ENCODE measurements at places on chromosomes 2 and 18.

- DNase-seq = no peak
Measured at GRCh38 chr18:27887711-27888495, 289.0 kb downstream of the CDH2 start.

DNA sequence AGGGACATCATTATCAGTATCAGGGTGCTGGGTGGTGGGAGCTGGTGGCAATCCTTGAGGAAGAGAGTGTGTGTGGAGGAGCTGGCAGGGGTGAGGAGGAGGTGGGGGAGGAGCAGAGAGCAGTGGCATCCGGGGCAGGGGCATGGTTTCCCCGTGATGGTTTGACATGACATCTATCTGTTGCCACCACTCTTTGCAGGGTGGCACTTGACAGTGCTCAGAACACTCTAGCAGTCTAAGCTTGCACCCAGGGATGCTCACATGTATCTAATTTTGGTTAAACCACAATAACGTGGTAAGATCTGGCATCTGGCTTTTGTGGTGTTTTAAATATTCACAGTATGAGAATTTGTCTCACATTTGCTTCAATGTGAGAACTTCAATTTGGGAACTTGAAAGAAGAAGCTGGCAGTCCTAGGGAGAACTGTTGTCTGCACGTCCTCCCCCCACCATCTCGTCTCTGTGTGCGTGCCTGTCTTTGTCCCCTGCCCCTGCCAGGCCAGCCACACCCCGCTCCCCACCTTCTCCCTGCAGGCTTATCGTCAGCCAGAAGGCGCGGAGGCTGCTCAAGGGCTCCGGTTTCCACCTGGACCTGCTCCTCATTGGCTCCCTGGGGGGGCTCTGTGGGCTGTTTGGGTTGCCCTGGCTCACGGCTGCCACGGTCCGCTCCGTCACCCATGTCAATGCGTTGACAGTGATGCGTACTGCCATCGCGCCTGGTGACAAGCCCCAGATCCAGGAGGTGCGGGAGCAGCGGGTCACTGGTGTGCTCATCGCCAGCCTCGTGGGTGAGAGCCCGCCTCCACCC lies 11.7 kb downstream of the SLC4A3 start:
- DNase-seq = no peak

DNA sequence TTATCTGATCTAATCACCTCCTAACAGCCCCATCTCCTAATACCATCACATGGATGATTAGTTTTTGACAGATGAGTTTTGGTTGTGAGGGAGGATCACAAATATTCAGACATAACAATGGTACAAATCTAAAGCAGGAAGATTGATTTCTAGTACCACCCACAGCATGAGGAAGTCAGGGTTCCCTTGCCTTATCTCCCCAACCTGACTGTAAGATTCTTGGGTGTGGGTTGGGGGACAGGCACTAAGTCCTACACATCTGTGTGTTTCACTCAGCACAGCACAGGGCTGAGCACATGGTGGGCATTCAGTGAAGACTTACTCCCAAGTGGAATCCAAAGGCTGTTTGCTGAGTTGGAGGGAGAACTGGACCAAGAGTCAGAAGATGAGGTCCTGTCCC lies 93.8 kb upstream of the CXCR4 start:
- DNase-seq = no peak

GRCh38 chr2:12764849-12765605 lies 48.3 kb downstream of the TRIB2 start:
- no peak for DNase-seq

- no peak for DNase-seq
Measured at GRCh38 chr2:19525313-19525712, 166.9 kb upstream of the OSR1 start.

DNA sequence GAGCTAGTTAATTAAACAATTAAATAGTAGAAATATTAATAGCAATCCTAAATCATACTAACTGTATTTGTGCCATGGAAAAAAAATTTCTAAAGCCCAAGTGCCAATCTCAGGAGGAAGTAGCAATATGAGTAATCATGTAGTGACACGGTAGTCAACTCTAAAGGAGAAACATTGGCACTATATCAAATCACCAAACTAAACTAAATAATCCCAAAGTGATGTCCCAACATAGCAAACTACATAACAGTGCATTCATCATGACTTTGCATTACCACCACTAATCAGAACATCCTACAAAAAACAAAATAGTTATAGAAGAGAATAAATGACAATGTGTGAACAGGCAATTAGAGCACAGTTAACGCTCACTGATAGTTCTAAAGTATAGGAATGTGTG lies 195.1 kb downstream of the EXOC6B start:
- no peak for DNase-seq

DNA sequence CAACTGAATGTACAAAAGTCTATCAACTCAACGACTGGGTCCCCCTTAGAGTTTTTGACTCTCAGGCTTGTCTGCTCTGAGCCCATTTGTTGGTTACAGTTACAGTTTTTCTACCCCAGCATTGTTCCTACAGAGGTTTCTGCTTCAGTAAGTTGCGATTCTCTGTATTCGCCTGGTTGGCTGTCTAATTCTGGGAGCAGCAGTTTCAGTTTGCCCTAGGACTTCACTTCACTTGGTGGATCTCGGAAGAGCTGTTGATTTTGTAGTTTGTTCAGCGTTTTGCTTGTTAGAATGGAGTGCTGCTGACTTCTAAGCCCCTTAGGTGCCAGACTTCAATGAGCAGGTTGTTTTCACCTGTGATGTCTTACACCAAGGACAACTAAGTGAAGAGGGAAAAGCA lies 296.5 kb upstream of the EPAS1 start:
- DNase-seq = no peak

Data from stimulated activated CD4-positive, alpha-beta T cell treated with anti-CD3 and anti-CD28 coated beads, Interleukin-4, amount 100 ng/mL, for 48 hours (primary cell).